Activated T-cell treated with anti-CD3 and anti-CD28 coated beads, Interleukin-2, amount 50 U/mL, for 1 hour (primary cell): ENCODE measurements at places on chromosomes 7 and 10.

DNA sequence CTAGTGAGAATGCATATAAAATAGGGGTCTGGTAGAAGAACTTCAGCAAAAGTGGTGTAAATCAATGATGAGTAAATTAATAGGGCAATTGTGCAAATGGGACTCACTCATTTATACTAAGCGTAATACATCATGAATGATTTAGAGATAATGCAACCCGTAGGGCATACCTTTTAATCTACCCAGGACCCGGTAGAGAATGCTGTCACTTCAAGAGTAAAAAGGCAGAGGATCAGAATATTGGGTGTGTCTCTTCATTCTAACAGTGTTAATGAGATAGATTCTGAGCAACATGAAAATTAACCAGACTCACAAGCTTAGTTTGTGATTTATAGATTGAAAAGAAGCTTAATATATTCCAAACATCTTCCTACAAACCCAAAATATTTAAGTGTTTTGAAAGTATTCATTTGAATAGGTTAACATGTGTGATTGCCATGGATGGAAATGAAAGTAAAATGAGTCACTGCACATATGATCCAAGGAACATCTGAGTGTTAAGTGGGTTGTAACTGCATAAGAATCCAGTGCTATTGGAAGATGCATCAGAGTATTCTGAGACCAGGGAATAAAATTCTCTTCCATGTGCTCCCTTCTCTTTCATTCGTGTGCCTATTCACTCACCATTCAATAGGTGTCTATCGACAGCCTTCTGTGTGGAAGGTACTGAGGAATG lies 690.6 kb downstream of the AUTS2 start:
- DNase-seq, result no peak

GRCh38 chr7:151408839-151409666 lies 785 bp downstream of the WDR86 start:
- DNase-seq, result peak; percentile 69

- DNase-seq, result no peak
These were observed 79.8 kb upstream of the PHYHIPL start for GRCh38 chr10:59096631-59097030.

DNA sequence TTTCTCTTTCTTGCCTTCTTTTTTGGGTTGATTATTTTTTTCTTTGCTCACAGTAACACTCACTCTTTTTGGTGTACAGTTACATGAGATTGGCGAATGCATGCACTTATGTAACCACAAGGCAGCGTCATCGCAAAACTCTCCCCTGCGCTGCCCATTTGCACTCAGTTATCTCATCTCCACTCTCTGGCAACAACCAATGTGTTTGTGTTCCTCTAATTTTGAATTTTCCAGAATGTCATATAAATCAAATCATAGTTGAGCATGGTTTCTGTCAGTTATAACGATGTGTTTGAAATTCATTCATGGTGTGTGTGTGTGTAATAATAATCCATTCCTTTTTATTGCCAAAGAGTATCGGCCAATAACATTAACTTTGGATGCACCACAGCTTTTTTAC lies 23.0 kb upstream of the IGFBP3 start:
- no peak for DNase-seq

- no peak for DNase-seq
These were observed 31.7 kb downstream of the DCLRE1A start for GRCh38 chr10:113822174-113822573.

- no peak for DNase-seq
These were observed 6.0 kb downstream of the PARD3 start for GRCh38 chr10:34808801-34809745.

- no peak for DNase-seq
These were observed 90.7 kb downstream of the TFPI2 start for GRCh38 chr7:93799750-93800357.

GRCh38 chr10:23376229-23376655 lies 31.6 kb upstream of the C10orf67 start:
- DNase-seq, result no peak

DNA sequence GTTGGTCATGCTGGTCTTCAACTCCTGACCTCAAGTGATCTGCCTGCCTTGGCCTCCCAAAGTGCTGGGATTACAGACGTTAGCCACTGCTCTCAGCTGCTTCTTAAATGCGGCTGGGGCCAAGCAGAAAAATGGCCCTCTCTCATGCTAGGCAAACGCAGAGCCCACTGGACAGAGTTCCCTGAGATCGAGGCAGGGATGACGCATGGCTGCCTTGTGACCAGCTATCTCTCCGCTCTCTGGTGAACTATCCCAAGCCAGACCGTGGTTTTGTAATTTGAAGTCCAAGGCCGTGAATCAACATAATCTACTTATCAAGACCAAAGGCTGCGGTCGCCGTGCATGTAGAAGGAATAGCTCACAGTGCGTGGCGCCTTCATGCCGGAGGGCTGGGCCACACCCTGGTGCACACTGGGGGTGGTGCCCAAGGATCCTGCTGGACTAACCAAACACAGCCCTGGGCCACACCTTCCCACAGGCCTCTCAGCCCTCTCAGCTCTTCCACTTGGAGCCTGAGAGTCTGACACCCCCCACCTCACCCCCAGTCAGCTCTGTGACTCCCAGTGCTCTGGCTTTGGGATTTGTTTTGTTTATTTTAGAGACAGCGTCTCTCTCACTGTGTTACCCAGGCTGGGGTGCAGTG lies 88.1 kb upstream of the CUX1 start:
- DNase-seq, result no peak

- no peak for DNase-seq
These were observed 158.0 kb downstream of the KCNMA1 start for GRCh38 chr10:77479586-77479985.

DNA sequence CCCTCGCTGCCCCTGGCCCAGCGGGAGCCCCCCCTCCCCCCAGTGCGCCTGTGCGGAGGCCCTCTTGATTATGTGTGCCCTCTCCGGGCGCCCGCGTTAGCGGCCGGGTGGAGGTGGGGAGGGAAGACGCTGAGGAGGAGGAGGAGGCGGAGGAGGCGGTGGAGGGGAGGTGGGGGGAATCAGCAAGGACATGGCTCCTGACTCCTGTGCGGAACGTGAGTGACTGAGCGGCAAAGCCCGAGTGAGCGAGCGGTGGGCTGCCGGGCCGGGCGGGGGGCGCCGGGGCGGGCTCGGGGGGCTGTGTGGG lies 201 bp downstream of the MLLT10 start:
- DNase-seq, result no peak

- DNase-seq, result no peak
These were observed 56.6 kb downstream of the ELMO1 start for GRCh38 chr7:37391791-37392672.

GRCh38 chr10:75012471-75012870 lies 99.0 kb upstream of the SAMD8 start:
- DNase-seq, result no peak

GRCh38 chr7:82018226-82018625 lies 248.4 kb upstream of the HGF start:
- DNase-seq, result no peak

GRCh38 chr10:26737730-26738129 lies 40.2 kb downstream of the PDSS1 start:
- DNase-seq, result no peak

GRCh38 chr7:30172451-30172850 lies 37.7 kb downstream of the MTURN start:
- DNase-seq, result no peak

GRCh38 chr7:133703547-133703946 lies 423.6 kb upstream of the LRGUK start:
- DNase-seq, result no peak

GRCh38 chr7:83550100-83550499 lies 98.8 kb downstream of the SEMA3E start:
- DNase-seq, result no peak

DNA sequence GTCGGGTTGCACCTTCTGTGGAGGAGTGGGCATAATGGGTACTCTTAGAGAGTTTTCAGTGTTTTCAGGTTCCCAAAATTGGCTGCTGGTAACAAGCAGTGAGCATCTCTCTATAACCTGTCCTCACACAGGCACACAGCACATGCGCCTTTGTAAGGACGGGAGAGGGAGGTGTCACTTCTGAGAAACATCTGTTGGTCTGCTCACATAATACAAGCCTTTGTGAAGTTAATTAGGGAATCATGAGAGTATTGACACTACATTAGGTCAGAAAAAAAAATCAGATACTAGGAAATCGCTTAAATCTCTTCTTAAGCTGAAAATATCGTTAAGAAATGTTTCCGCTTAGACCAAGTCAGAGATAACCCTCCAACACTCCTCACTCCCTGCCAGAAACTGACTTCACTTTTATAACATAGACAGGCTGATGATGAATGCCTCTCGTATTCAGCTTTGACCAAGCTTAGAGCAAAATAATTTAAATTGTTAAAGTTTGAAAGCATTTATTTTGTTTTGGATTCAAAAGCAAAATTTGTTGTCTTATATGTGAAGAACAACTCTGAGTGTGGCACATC lies 769.7 kb downstream of the TNS3 start:
- no peak for DNase-seq

GRCh38 chr10:104099941-104100340 lies 14.3 kb upstream of the COL17A1 start:
- no peak for DNase-seq

GRCh38 chr10:21078410-21079329 lies 181.6 kb upstream of the NEBL start:
- no peak for DNase-seq

DNA sequence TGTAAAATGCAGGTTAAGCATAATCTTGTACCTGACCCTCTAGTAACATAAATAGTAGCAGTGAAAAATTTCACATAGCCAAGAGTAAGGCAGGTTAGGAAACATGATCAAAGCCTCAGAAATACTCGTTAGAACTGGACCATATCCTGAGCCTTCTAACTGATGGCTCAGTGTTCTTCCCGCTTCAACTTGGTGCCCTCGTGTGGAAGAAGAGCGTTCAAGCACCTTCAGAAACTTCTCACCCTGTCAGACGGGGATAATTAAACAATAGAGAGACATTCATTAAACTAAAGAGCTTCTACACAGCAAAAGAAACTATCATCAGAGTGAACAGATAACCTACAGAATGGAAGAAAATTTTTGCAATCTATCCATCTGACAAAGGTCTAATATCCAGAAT lies 124.5 kb downstream of the MYOF start:
- DNase-seq, result no peak

- DNase-seq, result no peak
These were observed 50.3 kb upstream of the MACC1 start for GRCh38 chr7:20267482-20267881.

DNA sequence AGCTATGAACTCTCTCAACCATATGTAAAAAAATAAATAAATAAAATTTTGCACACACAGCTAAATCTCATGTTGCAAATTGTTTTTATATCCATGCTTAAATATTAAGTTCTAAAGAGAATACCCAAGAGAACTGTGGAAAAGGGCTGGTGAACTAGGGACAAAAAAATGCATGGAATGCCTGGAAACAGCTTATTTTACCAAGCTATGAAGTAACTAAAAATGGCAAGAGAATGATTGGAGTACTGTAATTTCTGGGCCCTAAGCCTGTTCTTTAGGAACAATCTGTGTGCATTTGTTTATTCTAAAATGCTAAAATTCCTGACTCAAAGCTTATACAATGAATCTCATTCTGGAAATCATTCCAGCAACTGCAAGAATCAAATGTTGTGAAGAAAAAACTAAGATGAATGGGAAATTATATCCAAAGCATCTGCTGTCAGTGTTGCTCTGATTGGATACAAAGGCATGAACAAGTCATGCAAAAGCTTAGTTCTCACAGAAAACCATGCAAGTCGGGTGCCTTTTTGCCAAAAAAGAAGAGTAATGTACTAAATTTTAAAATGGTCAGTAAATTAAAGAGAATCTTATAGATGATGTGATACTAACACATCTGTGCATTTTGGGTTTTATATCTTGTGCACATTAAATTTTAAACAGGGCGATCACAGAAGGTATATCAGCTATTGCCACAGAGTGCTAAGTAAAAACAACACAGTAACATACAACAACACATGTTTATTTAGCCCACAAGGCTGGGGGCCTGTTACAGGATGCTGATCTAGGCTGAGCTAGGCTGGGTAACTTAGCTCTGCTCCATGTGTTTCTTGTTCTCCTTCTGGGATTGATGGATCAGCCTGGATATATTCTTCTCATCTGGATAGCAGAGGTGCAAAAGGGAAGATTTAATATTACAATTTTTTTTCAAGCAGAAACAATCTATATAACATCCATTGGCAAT lies 453.5 kb upstream of the SEMA3A start:
- DNase-seq, result no peak

- peak; percentile 49 for DNase-seq
These were observed 70.0 kb downstream of the CAMK1D start for GRCh38 chr10:12419262-12419847.

GRCh38 chr7:45292481-45292880 lies 134.9 kb downstream of the RAMP3 start:
- no peak for DNase-seq

- no peak for DNase-seq
These were observed 54.2 kb downstream of the DNAJC12 start for GRCh38 chr10:67783606-67784294.

- no peak for DNase-seq
These were observed 66.9 kb downstream of the MLLT10 start for GRCh38 chr10:21600804-21601433.

DNA sequence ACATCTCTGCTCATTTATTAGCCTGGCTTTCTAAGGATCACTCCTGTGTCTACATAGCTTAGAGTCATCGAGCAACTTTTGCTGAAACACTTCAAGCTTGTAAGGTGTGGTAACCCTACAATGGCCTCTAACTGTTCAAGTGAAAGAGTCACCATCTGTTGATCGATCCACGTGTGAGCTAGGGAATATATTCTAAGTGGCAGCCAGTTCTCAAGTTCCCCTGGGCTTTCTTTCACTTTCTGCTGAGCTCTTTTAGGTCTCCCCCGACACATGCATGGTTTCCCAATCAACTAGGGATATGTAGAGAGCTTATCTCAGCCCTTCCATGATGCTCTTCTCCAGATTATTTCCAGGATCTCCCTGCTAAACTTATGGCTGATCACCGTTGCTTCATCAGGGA lies 15.5 kb downstream of the AOAH start:
- DNase-seq, result no peak

DNA sequence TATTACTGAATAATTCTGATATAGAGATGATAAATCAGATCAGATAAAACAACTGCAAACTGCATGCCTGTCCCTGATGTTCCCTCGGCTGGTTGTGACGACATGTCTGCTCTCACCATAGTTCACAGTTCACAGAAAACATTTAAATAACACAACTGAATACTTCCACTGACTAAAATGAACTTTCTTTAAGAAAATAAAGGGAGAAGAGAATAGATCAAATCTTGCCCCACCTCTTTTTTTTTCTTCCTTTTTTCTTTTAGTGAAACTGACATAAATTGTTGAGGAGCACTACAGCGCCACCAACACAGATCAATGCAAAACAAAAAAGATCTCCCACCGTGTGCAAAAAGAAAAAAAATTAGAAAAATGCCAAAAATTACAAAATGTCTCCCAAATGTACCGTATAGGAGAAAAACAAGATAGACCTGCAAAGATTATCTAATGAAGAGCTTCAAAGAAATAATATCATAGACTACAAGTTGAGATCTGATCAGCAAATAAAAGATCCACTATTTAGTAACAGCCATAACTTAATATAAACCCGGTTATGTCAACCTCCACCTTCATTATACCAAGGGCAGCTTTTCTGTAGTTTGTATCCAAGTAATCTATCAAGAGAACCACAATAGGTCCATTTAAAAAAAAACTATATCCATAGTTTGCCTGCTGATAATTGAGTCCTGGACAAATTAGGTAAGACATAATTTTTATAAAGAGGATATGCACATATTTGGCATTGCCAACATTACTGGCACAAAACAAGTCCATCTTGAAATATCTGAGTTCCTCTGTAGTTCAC lies 30.7 kb upstream of the EPC1 start:
- no peak for DNase-seq

- DNase-seq, result no peak
These were observed 10.8 kb upstream of the HSPA12A start for GRCh38 chr10:116752969-116753665.
